ENCODE measurements at places on chromosomes 5 and 9.

GRCh38 chr5:113170707-113171106, 194.1 kb downstream of the DCP2 start:
- no peak for DNase-seq

DNA sequence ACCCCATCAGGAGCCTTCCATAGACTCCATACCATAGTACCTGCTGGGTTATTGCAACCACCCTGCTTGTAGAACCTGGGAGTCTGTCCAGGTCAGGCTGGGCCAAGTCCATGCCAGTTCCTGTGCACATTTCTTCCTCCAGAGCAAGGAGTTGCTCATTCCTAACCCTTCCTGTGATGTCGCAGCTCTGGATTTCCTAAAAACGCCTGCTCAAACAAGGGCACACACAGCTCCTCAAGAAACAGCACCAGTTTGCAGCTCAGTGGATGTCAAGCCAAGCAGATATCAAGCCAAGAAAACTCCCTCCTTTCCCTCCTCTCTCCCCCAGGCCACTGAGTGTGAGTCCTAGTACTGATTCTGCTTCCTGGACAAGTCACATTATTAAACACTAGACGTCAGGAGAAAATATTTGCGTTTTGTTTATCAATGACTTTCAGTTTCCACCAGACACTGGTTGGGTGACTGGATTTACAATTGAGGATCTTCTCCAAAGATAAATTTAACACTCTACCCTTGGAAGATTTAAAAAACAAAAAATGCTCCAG, 59.6 kb downstream of the SLC1A1 start:
- DNase-seq: no peak

DNA sequence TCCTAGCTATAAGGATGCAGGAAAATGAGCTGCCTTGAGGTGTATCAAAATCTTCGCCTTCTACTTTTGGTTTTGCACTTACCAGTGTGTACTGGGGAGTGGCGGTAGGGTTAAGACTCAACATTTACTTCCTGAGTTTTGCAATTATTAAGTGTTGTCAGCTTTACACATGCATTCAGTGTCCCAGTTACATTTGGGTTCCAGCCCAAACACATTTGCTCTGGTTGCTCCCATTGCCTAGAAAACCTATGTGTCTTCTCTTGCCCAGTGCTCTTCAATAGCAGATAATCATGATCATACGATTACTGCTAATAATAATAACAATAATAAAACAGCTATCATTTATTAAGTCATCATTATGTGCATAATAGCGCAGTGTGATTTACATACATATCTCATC, 241.5 kb upstream of the PAPPA start:
- no peak for DNase-seq

DNA sequence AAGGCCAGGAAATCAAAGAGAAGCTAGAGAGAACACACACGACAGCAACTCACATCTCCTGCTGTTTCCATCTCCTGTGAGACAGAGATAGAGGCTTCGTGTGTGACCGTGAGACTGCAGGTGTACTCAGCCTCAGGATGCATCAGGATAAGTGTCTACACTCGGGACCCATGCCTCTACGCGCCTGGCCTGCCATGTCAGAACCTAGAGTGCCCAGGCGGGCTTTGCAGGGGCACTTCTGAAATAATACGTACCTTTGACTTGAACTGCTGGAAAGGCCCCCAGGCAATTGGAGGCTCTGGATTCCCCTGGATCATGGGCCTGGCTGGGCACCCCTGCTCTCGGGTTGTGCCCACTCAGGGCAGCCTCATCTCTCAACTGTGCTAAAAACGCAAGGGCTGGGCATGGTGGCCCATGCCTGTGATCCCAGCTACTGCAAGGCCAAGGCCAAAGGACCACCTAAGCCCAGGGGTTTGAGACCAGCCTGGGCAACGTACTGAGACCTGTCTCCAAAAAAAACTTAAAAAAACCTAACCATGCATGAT, 13.0 kb downstream of the CLPTM1L start:
- no peak for DNase-seq

Data from adrenal gland (tissue), 19 donors.